D721Med (cell line): ENCODE measurements at places on chromosomes 13 and 19.
A peak's percentile ranks its signal among the peaks of the same experiment; 100 is the strongest.

DNA sequence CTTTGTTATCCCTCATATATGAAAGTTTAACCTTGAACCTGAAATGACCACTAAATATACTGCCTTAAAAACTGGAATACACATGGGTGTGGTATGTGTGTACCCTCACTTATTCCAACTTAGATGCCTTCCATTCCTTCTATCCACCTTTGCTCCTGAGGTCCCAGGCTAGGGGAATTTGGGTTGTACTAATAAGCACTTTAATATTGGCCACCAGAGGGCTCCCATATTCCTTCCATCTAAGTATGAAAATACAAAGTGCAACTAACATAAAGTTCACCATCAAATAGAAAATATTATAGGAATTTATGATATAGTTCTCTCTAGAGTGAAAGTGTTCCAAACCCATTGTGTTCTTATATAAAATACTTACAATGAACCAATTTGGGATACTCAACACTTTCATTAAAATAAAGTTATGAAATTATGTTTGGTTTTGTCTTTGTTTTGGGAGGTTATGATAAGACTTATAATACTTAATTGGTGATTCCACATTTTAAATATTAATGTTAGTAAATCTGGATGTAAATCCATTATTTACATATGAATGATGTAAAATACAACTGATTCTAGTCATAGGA lies 62.3 kb downstream of the ITGBL1 start:
- DNase-seq = no peak

- no peak for DNase-seq
These were observed 556 bp downstream of the TRIP10 start for GRCh38 chr19:6739883-6740588.

DNA sequence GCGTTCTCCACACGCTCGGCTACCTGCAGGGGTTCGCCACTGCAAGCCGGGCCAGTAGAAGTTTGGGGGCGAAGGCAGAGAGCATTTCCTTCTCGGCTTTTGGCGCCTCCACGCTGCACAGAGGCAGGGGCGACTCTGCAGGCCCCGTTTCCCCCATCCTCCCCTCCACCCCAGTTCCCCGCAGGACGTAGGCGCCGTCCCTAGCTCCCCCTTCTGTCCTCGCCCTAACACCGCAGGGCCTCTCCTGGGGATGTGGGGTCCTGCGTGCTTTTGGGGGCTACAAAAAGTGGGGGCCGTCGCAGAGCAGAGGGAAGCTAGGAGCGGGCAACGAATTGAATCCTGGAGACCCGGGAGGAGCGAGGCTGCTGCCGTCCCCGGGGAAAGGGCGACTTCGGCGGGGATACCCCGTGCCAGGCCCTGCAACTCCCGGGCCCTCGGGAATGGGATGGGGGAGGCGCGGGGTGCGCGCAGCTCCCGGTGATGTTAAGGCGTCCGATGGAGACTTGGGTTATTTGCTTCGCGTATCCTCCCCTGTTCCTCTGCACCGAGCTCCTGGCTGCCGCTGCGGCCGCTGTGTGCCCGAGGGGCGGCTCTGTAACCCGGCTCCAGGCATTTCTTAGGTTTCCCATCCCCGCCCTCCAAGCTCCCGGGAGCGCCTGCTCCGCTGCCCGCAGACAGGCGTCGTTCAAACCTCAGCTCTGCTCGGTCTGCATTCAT lies 255.9 kb upstream of the SOX21 start:
- DNase-seq = peak; percentile 16

GRCh38 chr13:98377635-98378378 lies 199.1 kb downstream of the STK24 start:
- no peak for DNase-seq

GRCh38 chr19:5927441-5927821 lies 13.4 kb downstream of the CAPS start:
- DNase-seq = no peak

DNA sequence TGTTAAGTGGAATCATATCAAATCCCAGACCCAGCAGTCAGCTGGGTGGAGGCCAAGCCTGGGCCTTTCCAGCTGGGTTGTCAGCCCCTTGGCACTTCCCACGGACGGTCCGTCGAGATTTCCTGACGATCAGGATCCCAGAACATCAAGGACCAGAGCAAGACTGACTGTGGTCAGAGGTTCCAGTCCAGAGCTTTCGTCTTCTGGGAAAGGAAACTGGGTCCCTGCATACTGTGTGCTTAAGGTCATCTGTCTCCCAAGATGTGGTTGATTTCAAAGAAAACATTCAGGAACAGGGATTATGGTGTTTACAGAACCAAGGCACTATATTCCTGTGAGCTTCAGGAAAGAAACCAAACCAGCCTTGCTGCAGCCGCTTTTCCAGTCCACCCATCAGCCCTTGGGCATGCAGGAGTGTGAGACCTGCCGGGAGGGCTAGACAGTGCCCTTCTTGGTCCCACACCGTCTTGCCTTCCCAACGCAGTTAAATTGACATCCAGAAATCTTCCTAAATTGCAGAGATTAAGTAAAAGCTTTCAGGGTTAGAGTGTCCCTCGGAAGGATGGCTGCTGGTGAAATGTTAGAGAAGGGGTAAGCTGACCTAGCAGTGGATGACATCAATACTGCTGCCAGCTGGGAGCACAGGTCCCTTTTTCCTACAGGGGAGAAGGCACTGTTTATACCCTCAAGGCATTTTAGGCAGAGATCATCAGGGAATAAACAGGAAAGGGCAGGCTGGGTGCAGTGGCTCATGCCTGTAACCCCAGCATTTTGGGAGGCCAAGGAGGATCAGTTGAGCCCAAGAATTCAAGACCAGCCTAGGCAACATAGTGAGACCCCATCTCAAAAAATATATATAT lies 5.0 kb upstream of the C19orf33 start:
- no peak for DNase-seq

GRCh38 chr19:16892868-16893685 lies 4.3 kb downstream of the F2RL3 start:
- no peak for DNase-seq

DNA sequence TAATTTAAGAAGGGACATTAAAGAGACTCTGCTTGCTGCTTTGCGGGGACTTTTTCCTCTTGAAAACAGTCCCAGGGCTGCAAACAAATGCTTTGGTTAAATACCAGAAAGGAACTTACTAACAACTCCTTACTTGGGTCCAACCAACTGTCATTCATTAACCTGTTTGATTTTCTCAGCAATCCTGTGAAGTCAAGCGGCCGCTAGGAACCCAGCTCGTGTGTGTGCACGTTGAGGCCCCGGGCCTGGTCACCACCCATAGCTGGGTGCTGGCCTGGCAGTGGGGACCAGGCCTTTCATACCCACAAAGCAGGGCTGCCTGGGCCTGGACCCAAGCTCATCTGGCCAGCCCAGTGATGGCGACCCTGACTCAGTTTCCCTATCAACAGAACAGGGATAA lies 50.7 kb downstream of the C1QTNF9 start:
- DNase-seq = no peak

DNA sequence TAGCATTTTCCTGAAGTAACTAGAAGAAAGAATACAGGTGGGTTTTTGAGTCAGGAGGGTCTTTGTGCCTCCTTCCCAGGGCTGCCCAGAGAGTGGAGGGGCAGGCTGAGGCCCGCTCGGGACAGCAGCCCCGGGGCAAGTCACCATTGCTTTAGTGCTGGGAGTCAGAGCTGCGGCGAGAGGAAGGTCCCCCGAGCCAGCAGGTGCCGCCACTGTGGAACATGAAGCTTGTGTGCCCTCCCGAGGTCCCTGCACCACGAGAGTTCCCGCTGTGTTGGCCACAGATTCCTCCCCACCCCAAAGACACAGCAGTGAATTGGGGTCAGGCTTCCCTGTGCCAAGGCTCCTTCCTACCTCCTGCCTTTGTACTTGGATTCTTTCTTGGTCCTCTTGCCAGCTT lies 50.9 kb upstream of the TEX29 start:
- no peak for DNase-seq

GRCh38 chr19:12937093-12937926 lies 1.1 kb upstream of the CALR start:
- no peak for DNase-seq

- DNase-seq = no peak
These were observed 181.8 kb downstream of the TBC1D4 start for GRCh38 chr13:75299913-75300862.

GRCh38 chr13:68690567-68690966 lies 1417.1 kb upstream of the ATXN8OS start:
- DNase-seq = no peak

- no peak for DNase-seq
These were observed 130.2 kb upstream of the SPACA7 start for GRCh38 chr13:112245989-112246388.

DNA sequence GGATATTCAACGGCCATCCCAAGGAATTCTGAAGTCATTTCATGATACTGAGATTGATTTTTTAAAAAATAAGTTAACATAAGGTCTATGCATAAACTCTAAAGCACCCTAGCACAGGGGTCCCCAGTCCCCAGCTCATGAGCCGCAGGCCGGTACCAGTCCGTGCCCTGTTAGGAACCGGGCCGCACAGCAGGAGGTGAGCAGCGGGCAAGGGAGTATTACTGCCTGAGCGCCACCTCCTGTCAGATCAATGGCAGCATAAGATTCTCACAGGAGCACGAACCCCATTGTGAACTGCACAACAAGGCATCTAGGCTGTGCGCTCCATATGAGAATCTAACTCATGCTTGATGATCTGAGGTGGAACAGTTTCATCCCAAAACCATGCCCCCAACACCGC lies 31.0 kb downstream of the RCBTB1 start:
- no peak for DNase-seq

- no peak for DNase-seq
These were observed 1713.2 kb upstream of the SLC10A2 start for GRCh38 chr13:104779311-104779993.
